NCI-H1436 (cell line): ENCODE measurements at places on chromosomes 7 and 10.
A peak's percentile ranks its signal among the peaks of the same experiment; 100 is the strongest.

DNA sequence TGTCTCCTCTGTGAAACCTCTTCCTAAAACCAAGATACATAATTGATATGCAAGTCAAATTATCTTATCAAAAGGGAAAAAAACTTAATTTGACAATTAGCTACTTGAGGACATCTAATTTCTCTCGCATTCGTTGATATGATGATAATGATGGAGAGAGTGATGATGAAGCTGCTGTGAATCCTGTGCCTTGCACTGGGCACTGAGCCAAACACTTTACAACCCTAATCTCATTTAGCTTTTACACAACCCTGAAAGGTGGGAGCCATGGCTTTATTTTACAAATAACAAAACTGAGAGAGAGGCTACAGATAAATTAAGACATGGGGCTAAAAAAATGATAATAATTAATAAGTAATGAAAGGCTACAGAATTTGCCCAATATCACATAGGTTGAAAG is 176.0 kb downstream of the NOC3L start:
- peak; percentile 1 for DNase-seq

DNA sequence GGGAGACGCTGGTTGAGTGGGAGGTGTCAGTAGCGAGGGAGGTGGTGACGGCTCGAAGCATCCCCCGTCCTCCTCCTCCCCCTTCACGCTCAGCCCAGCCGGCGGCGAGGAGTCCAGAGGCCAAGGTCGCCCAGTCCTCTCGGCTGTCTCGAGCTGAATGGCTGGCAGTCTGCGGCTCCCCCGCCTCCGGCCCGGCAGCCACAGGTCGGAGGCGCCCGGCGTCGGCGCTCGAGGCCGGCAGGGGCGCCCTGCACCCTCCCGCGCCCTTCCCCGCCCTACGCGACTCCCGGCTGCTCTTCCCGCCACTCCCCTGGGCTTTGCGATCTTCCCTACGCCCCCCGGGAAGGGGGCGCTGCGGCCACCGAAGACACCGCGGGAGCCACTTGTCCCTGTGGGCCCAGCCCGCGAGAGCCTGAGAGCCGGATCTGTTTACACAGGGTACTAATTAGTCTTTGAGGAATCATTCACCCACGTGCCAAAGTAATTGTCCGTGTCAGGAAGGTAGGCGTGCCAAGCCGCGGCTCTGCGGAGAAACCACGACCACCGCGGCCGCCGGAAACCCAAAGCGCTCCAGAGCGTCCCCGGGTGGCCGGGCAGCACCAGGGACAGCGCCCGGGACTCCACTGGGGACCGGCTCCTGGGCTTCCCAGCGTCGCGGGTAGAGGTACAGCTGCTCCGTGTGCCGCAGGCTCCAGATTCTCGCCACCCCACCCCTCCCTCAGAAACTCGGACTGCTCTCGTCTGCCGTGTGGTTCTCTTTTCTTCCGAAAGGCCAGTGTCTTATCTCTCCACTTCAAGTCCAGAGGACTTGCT is at the start of gene NXPH1:
Gene NXPH1 (plus strand): TSS at position 133 of the 813 bp plus-strand sequence.
- peak; percentile 55 for DNase-seq

DNA sequence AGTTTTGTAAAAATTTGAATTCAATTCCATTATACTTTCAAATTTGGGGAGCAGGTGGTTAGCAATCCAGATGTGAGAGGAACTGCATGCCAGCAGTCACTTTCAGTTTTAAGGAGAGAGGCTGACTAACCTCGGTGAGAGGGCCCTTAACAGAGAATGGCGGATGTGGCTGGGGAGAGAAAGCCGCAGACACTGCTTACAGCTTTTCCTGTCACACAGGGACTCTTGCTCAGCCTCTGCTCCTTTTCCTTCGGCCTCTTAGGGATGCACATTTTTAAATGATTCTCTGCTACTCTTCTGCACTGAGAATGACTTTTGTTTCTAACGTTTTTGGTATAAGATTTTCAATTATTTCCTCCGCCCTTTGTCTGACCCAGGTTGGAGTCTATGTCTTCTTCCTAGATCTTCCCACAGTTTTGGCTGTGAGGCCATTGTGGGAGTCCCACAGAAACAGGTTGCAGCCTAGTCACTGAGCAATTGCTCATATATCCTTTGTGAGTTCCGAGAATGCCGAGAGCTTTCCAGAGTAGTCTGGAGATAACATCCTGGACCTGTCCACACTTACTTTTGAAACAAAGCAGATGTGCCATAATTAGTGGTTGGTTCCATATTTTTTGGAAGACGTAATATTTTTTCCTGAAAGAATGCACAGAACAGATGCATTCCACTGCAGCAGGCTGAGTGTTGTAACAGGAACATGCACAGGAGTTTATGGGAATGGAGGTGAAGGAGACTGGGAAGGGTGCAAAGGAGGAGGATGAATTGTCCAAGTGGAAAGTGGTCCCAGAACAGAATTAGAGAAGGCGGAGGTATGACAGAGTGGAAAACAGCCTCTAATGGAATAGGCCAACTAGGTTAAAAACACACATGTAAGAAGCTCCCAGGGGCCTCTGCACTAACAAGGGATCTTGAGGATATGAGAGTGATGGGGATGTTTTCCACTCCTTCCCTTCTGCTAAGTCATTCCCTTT is 168.0 kb upstream of the ZNF32 start:
- DNase-seq = no peak

- no peak for DNase-seq
Measured at GRCh38 chr10:48511875-48512231, 93.0 kb downstream of the ARHGAP22 start.

DNA sequence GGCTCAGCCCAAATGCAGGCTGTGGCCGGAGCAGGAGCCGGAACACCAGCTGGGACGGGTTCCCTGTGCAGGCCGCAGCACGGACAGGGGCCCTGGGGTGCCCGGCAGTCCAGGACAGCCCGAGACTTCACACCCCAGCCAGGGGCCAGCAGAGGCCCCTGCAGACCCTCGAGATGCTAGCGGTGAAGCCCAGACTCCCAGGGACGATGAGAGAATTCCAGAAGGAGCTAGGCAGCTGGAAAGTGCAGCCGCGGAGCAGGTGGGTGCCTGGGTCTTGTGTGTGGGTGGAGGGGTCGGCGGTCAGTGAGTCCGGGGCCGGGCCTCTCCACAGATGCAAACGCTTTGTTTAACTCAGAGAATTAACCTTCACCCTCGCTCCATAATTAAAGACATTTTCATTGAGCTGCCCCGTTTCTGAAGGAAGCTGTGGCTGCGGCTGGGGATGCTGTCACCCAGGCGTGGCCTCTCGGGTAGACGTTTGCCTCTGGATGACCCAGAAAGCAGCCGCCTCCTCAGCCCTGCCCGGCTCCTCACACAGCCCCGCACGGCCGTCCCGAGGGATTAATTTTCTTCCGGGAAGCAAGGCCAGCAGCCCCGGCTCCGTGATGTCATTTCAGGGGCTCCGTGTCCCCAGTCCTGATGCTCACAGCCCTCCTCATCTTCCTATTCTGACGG is 26.5 kb downstream of the KNDC1 start:
- no peak for DNase-seq

DNA sequence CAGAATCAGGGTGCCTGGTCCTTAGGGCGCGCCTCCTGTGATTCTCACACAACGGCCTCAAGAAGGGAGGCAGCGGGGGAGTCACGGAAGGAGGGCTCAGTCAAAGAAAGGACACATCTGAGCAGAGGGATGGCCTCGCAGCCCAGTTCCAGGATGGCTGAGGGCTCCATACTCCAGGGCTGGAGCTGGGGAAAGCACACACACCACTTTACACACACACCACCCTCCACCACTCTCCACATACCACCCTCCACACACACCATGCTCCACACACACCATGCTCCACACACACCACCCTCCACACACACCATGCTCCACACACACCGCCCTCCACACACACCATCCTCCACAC is 22.2 kb downstream of the PRKAG2 start:
- no peak for DNase-seq

- DNase-seq = no peak
Measured at GRCh38 chr7:38964921-38965320, 12.8 kb upstream of the POU6F2 start.
